ENCODE measurements at places on chromosomes 7 and 10. TPM values are rescaled to one million over a fixed set of nuclear protein-coding genes. Genes with fewer than 3 reads are reported as not detected.

FAM25A gene
- polyA plus RNA-seq: 26.9 TPM

SPDYE6 gene
- 0.16 TPM for polyA plus RNA-seq

PRTFDC1 gene
- polyA plus RNA-seq: 6.1 TPM

ITPRID1 gene
- 0.02 TPM for polyA plus RNA-seq

TSPAN12 gene
- polyA plus RNA-seq: 7.8 TPM

BICC1 gene
- polyA plus RNA-seq: 1.8 TPM

TAS2R3 gene
- not detected for polyA plus RNA-seq

FGFBP3 gene
- polyA plus RNA-seq: 1.9 TPM

GGCT gene
- 85.4 TPM for polyA plus RNA-seq

LOXL4 gene
- polyA plus RNA-seq: 3.6 TPM

TMEM72 gene
- 0.07 TPM for polyA plus RNA-seq

NACAD gene
- 0.94 TPM for polyA plus RNA-seq

MYO1G gene
- polyA plus RNA-seq: 56.2 TPM

LGI1 gene
- polyA plus RNA-seq: 0.18 TPM

DOCK1 gene
- 10.2 TPM for polyA plus RNA-seq

TFR2 gene
- 1.0 TPM for polyA plus RNA-seq

CYP2C19 gene
- polyA plus RNA-seq: 0.02 TPM

XRCC2 gene
- 0.64 TPM for polyA plus RNA-seq

MOGAT3 gene
- 0.11 TPM for polyA plus RNA-seq

TYW1B gene
- polyA plus RNA-seq: 3.0 TPM

C10orf105 gene
- 0.68 TPM for polyA plus RNA-seq

MRLN gene
- polyA plus RNA-seq: 2.0 TPM

NUTM2E gene
- 2.5 TPM for polyA plus RNA-seq

NRCAM gene
- polyA plus RNA-seq: 13.9 TPM

STAM gene
- 19.8 TPM for polyA plus RNA-seq

TMEM229A gene
- 0.02 TPM for polyA plus RNA-seq

ASZ1 gene
- polyA plus RNA-seq: 0.09 TPM

SYT15B gene
- 0.55 TPM for polyA plus RNA-seq

EGFR gene
- 19.5 TPM for polyA plus RNA-seq

ANXA8L1 gene
- 46.1 TPM for polyA plus RNA-seq

ZC3HAV1L gene
- polyA plus RNA-seq: 0.50 TPM

SPDYE9 gene
- polyA plus RNA-seq: 0.07 TPM

C10orf62 gene
- polyA plus RNA-seq: not detected

C10orf53 gene
- polyA plus RNA-seq: 0.05 TPM

PPP1R3A gene
- under 0.01 TPM for polyA plus RNA-seq

IKZF5 gene
- polyA plus RNA-seq: 27.6 TPM

GPR141 gene
- 0.66 TPM for polyA plus RNA-seq

VPS26A gene
- polyA plus RNA-seq: 44.2 TPM

KLF14 gene
- 0.02 TPM for polyA plus RNA-seq

TBL2 gene
- 16.1 TPM for polyA plus RNA-seq

INMT gene
- 2.5 TPM for polyA plus RNA-seq

NME8 gene
- 2.8 TPM for polyA plus RNA-seq

ERVW-1 gene
- 0.14 TPM for polyA plus RNA-seq

LRIT1 gene
- not detected for polyA plus RNA-seq

OPN4 gene
- polyA plus RNA-seq: 0.09 TPM

AGBL3 gene
- polyA plus RNA-seq: 1.9 TPM

CDC14C gene
- polyA plus RNA-seq: not detected

GLI3 gene
- polyA plus RNA-seq: 3.1 TPM

CCDC172 gene
- polyA plus RNA-seq: 0.16 TPM

ASB4 gene
- 0.98 TPM for polyA plus RNA-seq

OIT3 gene
- polyA plus RNA-seq: 0.07 TPM

GIMAP4 gene
- 40.9 TPM for polyA plus RNA-seq

TMEM176B gene
- polyA plus RNA-seq: 34.7 TPM

MKI67 gene
- 3.9 TPM for polyA plus RNA-seq

Measured in thymus (tissue), 14 donors.